Fibroblast of pulmonary artery (primary cell): ENCODE measurements at places on chromosomes 1 and 21.

DNA sequence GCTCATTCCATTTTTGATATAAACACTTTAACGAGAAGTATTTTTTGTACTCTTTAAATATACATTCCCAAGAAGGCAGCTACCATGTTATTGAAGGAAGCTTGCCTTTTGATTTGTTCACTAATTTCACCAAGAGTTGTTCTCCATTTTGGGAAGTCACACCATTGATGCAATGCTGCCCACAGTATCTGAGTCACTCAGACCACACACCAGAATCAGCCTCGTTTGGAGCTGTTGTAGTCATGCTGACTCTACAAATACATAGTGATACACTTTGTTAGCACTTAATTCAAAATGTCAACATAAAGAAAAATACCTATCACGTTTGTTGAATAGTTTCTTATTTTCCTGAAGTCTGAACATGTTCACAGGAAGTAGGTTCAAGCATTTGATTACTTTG lies 78.7 kb downstream of the PAPPA2 start:
- no peak for DNase-seq

GRCh38 chr1:18109058-18109755 lies 1.6 kb downstream of the IGSF21 start:
- no peak for DNase-seq

DNA sequence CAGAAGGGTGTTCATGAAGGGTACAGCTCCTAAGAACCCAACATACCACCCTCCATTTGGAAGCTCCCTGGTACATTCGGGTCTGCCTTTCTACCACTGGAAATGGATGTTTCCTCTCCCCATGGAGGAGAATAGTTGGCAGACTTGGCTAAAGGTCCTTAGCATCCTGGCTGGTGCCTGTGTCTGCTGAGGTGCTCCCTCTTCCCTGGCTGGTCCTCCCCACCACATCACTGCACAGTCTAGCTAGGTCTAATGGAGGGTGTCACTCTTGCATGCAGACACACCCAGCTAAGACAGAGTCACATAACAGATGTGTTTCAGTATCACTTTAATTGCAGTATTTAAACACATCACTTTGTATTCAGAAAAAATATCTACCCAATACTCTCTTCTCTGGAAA lies 24.7 kb downstream of the CD34 start:
- DNase-seq = no peak

GRCh38 chr1:194821091-194821490 lies 1634.7 kb upstream of the B3GALT2 start:
- DNase-seq = no peak

- DNase-seq = no peak
Measured at GRCh38 chr1:3237570-3237969, 168.6 kb downstream of the PRDM16 start.

- no peak for DNase-seq
Measured at GRCh38 chr1:14262637-14263036, 335.8 kb upstream of the KAZN start.

GRCh38 chr1:224383218-224383617 lies 26.5 kb downstream of the CNIH4 start:
- DNase-seq = no peak

- no peak for DNase-seq
Measured at GRCh38 chr1:185821612-185822385, 87.6 kb downstream of the HMCN1 start.

GRCh38 chr1:94677714-94678113 lies 136.2 kb upstream of the F3 start:
- no peak for DNase-seq

DNA sequence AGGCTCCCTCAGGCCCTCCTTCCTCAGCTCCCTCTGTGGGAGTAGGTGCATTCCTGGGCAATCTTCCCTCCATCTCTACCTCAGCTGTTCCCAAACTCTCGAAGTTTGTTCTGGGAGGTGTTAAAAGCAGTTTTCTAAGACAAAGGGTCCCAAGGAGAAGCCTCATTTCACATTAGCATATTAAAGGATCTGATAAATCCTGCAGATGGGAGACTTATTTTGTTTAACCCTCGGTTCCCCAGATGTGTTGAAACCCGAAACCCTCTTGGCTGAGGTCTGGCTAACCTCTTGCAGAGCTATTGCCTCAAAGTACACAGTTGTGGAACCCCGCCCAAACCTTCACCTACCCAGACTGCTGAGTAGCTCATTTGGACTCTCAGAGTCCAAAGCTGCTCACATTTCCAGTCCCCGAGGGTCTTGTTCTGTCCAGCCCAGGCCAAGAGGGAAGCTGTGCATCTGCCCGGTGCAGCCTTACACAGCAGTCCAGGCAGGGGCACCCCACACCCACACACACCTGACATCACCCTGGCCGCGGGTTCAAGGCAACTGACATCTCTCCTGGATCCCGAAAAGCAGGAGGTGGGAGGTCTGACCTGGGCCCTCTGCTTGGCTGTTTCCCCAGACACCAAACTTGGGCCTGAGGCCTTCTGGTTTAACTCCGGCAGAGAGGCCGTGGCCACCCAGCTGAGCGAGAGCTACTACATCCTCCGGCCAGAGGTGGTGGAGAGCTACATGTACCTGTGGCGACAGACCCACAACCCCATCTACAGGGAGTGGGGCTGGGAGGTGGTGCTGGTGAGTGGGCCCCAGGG lies 19.5 kb upstream of the SELENON start:
- no peak for DNase-seq

GRCh38 chr1:232211149-232211548 lies 418.8 kb downstream of the SIPA1L2 start:
- DNase-seq = no peak

- peak; percentile 43 for DNase-seq
Measured at GRCh38 chr1:64080941-64081562, 122.4 kb upstream of the UBE2U start.

DNA sequence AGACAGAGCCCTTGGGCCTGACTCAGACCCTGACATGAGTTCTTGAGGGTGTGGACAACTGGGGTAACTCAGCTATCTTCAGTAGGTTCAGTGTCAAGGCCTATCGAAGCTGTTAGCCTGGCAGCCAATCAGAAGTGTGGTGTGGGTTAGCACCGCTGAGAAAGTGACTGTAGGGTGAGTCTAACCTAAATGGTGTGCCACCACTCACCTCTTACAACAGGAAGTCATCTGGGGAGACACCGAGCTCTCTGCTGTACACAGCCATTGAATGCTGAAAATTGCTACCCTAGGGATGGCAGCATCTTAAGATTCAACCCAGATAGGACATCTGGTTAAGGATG lies 44.6 kb downstream of the RASSF5 start:
- no peak for DNase-seq

GRCh38 chr1:1760715-1761114 lies 17.6 kb downstream of the NADK start:
- no peak for DNase-seq

- no peak for DNase-seq
Measured at GRCh38 chr1:217614200-217614712, 16.6 kb downstream of the GPATCH2 start.

GRCh38 chr1:48120621-48121020 lies 101.9 kb upstream of the SLC5A9 start:
- no peak for DNase-seq
